ENCODE measurements at places on chromosomes 7 and 10. TPM values are rescaled to one million over a fixed set of nuclear protein-coding genes. Genes with fewer than 3 reads are reported as not detected.

HSPA12A gene
- total RNA-seq: 1.8 TPM

TRIM74 gene
- 0.23 TPM for total RNA-seq

PYROXD2 gene
- 9.4 TPM for total RNA-seq

CCL24 gene
- total RNA-seq: not detected

SLC26A4 gene
- not detected for total RNA-seq

WNT2 gene
- total RNA-seq: not detected

GNG11 gene
- 4.4 TPM for total RNA-seq

CCDC172 gene
- total RNA-seq: not detected

C10orf62 gene
- not detected for total RNA-seq

ANKRD1 gene
- 3.5 TPM for total RNA-seq

TFPI2 gene
- 53.1 TPM for total RNA-seq

TACR2 gene
- not detected for total RNA-seq

HHEX gene
- total RNA-seq: 3.2 TPM

MMRN2 gene
- 1.9 TPM for total RNA-seq
